Stimulated activated CD4-positive, alpha-beta T cell treated with anti-CD3 and anti-CD28 coated beads, Interleukin-15, amount 100 ng/mL, for 1 hour (primary cell): ENCODE measurements at places on chromosomes 6 and 20.

DNA sequence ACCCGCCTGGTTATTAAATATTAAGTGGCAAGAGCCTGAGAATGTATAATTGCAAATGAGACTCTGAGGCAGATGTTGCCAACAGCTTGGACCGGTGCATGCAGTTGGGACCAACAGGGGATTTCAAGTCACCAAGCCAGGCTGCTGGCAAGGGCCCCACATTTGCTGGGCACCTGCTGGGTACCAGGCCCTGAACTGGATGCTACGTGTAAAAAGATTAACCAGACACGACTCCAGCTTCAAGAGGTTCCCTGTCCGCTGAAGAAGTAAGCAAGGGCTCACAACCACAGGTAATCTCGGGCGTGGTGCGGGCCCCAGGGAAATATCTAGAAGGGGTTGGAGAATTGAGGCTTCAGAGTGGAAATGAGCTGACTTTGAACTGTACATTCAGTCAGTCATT is 13.2 kb upstream of the SIRPA start:
- DNase-seq: no peak

DNA sequence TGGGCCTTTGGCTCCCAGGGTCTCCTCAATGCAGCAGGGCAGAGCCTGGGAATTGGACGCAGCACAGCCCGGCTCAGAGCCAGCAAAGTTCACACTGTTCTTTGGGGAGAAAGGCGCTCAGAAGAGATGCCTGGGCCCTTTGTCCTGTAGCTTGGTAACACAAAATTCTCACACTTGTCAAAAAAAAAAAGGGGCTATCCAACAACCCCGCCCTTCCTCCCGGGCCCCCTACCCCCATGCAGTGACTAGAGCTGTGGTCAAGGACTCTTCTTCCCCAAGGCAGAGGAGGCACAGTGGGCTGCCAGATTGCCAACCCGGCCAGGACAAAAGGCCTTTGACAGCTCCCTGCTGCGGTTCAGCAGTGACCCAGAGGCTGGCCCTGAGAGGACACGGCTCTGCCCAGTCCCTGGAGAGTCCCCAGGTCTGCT is 2.0 kb downstream of the NKAIN4 start:
- no peak for DNase-seq

GRCh38 chr6:75287424-75287823 is 2.8 kb upstream of the TMEM30A start:
- DNase-seq: no peak

DNA sequence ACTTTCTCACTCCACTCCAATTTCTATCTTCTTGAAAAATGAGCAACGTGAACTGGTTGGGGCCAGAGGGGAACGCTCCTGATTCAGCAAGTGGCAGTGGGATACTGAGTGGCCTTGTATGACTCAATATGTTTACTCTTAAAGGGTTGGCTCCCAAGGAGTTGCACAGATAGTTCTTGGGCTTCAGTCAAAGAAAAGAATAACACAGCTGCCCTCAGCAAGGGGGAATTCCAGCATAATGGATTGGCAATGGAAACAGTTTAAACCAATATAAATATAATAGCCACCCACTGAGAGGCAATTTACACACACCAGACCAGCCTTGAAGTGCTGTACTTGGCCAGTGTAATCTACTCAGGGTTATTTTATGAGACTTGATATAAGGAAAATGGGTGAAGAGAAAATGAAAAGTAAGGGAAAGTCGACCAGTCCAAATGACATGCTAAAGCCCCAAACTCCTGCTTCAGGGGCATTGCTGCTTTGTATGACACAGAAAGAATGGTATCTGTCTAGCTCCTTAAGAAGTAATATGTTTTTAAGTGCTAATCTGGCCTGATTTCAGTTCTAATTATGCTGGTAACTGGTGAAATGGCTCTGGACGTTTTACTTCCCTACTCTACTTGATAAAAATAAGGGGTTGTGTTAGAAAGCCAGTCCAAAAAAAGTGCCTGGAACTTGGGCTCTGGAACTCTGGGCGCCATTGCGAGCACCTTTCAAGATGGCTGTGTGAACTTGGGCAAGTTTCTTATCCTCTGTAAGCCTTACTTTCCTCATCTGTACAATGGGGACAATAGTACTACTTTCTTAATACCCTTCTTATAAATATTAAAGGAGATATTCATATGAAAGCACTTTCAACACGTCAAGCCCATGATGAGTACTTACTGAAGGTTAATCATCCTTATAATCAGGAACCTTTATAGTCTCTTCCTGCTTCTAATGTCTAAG is 712.9 kb upstream of the MAP3K7 start:
- no peak for DNase-seq

DNA sequence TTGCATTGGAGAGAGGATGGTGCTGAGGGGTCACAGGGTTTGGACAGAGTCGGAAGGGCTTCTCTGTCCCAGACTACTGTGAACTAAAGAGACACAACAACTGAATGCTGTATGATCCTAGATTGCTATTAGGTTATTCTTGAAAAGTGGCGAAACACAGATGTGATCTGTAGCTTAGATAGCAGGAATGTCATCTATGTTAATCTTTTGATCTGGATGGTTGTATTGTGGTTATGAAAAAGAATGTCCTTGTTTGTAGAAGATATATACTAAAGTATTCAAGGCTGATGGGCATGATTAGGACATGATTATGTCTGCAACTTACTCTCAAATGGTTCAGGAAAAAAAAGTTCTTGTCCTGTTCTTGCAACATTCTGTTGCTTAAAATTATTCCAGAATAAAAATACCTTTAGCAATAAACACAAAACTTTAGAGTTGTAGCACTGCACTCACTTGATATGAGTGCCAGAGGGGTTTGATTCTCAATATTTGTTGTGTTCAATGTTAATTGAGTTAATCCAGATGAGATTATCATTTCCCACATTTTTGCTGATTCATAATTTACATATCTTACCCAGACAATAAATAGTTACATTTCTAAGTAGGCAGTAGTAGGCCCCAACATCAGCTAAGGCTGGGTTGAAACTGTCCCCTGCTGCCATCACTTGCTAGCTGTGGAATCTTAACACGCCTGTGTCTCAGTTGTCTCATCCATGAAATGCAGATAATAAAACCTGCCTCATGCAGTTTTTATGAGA is 645.2 kb downstream of the KIF16B start:
- no peak for DNase-seq

- DNase-seq: no peak
Measured at GRCh38 chr20:47280668-47281067, 75.8 kb downstream of the ZMYND8 start.

GRCh38 chr6:111718990-111719389 is 113.3 kb upstream of the TRAF3IP2 start:
- DNase-seq: no peak

DNA sequence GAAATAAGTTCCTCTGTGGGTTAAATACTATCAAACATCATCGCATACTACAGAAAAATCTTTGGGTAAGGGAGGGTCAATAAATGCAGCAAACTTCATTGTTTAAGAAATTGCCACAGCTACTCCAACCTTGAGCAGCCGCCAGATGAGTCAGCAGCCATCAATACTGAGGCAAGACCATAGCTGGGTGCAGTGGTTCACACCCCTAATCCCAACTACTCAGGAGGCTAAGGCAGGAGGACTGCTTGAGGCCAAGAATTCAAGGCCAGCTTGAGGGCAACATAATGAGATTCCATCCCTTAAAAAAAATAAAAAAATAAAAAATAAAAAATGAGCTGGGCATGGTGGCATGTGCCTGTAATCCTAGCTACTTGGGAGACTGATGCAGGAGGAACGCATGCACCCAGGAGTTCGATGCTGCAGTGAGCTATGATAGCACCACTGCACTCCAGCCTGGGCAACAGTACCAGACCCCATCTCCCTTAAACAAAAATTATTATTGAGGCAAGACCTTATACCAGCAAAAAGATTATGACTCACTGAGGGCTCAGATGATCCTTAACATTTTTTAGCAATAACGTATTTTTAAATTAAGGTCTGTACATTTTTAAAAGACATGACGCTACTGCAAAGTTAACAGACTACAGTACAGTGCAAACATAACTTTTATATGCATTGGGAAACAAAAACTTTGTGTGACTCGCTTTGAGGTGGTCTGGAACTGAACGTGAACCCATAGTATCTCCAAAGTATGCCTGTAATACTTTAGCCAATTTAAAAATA is 8.8 kb downstream of the SRPK1 start:
- no peak for DNase-seq

- DNase-seq: no peak
Measured at GRCh38 chr20:53379014-53379832, 214.4 kb downstream of the ZNF217 start.

GRCh38 chr6:36875250-36875633 is 639 bp upstream of the PPIL1 start:
- DNase-seq: no peak

GRCh38 chr6:37109714-37110499 is 60.0 kb upstream of the PIM1 start:
- DNase-seq: no peak

GRCh38 chr6:97462938-97463598 is 180.1 kb upstream of the MMS22L start:
- DNase-seq: no peak

DNA sequence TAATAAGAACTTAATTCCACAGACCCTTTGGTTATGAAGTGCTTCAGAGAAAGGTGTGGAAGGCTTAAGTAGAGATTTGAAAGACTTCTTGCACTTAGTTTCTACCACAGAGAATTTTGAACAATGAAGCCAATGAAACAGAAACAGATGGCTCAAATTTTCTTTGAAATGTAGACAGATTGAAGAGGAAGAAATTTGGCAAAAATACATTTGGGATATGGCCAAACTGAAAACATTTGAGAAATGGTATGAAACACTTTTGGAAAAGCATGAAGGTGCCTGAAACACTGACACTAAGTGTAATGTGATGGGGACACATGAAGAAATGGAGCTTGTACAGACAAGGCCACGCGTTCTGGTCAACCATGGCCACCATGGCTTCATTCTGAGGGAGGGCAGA is 272.4 kb upstream of the EXOC2 start:
- no peak for DNase-seq

GRCh38 chr6:122620902-122621301 is 10.7 kb downstream of the PKIB start:
- DNase-seq: no peak

DNA sequence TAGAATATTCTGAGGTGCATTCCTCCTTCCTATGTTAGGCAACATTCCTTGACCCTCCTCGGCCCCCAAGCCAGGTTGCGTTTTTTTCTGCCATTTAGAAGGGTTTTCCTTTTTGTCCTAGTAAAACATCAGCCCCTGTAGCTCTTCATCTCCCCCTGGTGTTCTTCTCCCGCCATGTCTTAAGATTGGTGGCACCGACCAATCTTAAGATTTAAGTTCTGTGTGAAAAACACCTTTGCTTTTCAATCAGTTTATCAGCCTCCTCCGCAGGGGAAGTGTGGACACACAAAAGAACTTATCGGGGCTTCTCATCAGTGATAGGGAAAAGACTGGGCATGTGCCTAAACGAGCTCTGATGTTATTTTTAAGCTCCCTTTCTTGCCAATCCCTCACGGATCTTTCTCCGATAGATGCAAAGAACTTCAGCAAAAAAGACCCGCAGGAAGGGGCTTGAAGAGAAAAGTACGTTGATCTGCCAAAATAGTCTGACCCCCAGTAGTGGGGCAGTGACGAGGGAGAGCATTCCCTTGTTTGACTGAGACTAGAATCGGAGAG is 719 bp upstream of the EDN1 start:
- no peak for DNase-seq

DNA sequence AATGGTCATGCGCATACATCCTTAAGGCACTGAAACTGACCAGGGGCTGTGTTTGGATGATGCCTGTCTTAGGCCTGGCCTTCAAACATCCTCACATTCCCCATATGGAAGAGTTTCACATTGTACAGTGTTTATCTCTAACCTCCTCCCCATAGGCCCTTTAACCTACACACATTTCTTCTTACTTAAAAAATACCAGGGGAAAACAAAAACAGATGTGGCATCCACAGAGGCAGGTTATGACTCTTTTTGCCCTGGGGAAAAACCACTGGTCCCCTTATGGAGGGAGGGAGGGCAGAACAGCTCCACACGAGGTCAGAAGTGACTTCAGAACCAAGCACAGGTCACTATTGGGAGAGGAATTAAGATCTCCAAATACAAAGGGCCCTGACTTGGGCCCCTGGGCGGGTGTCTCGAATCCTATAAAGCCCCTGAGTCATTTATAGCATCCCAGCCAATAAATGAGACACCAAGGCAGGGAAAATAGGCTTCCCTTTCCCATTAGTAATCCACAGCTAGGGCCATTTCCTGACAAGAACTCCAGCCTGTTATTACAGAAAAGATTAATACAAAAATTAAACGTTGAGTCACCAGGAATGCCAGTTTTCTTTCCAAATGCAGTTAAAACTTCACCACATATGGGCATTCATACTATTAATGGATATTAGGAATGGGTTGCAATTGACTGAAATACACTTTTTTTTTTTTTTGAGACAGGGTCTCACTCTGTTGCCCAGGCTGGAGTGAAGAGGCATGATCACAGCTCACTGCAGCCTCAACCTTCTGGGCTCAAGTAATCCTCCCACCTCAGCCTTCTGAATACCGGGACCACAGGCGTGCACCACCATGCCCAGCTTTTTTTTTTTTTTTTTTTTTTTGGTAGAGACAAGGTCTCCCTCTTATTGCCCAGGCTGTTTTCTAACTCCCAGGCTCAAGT is 107.2 kb downstream of the ATP9A start:
- DNase-seq: no peak

DNA sequence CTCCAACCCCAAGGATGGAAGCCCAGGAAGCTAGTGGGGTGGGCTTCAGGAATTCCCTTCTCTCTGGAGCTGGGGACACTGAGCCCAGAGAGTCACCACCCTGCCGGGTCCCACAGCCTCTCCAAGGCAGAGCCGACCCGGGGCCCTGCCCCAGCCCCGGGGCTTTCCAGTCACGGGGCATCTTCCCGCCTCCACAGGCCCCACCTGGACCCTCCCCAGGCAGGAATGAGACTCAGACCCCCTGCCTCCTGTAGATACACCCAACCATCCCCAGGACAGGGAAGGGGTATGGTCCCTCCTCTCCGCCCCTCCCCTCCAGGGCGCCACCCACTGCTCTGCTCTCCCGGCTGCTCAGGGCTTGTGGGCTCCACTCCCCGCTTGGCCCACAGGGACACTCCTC is 53.3 kb downstream of the GRM4 start:
- DNase-seq: no peak

DNA sequence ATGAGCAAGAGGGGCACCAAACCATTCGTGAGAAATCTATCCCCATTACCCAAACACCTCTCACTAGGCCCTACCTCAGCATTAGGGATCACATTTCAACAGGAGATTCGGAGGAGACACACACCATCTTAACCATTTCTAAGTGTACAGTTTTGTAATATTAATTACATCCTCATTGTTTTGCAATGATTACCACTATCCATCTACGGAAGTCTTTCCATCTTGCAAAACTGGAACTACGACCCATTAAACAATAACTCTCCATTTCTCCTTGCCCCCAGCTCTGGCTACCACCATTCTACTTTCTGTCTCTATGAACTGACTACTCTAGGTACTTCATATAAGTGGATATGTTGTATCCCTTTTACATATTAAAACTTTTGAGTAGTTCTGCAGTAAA is 20.1 kb downstream of the ACOT13 start:
- DNase-seq: no peak

GRCh38 chr6:157380458-157380778 is 572 bp upstream of the ZDHHC14 start:
- no peak for DNase-seq
